ENCODE measurements at places on chromosomes 16 and 17. TPM values are rescaled to one million over a fixed set of nuclear protein-coding genes. Genes with fewer than 3 reads are reported as not detected.
A peak's percentile ranks its signal among the peaks of the same experiment; 100 is the strongest.

DNA sequence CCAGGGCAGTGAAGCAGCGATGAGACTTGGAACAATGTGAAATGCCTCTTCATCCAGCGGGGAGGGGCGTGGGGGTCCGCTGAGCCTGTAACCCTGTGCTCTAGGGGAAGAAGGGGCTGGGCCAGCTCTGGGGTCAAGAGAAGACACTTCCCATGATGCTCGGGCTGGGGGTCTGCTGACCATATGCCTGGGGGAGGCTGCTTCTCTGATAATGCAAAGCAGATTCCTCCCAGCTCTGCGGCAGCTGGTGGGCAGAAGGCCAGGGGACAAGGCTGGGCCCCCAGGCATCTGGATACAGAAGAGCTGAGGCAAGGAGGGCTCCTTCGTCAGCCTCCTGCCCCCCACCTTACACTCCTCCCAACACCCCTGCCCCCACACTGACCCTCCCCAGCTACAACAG is 24.7 kb downstream of the NGFR start:
- H3K4me1 ChIP-seq = peaks cover 10% of the 10 kb centered on the region
- peaks cover 7% of the 10 kb centered on the region for H3K27me3 ChIP-seq
- H3K36me3 ChIP-seq = no peaks in the 10 kb centered on the region
- H3K4me3 ChIP-seq = no peak overlapping the region
- no peak for DNase-seq
- no peak overlapping the region for H3K27ac ChIP-seq

DNA sequence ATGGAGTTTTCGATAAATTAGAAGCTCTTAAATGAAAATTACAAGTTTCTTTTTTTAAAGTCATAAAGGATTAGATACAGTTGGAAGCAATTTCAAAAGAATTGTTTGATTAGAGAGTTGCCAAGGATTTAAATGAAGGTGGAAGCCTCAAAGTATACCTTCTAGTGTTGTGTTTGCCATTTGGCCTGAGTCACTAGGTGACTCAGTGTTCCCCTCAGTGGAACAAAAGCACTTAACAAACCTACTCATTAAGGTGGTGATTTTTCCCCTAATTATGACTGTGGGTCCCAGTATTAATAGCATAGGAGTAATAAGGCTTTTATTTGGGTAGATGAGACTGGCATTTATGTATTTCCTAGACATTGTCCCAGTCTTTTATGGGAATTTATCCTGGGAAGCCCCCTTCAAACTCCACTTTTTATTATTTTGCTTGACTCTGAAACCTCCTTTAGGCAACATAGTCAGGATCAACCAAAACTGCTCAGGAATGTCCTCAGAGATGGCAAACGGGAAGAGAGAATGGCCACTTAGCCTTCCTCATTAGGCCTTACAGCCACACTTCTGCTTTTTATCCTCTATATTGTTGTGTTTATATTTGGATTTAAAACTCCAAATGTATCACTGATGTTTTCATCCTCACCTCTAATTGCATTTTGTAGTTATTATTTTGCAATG is 161.0 kb downstream of the FTO start:
- no peaks in the 10 kb centered on the region for H3K27me3 ChIP-seq
- DNase-seq = no peak
- H3K27ac ChIP-seq = no peak overlapping the region
- no peak overlapping the region for H3K4me3 ChIP-seq
- H3K4me1 ChIP-seq = no peaks in the 10 kb centered on the region
- no peaks in the 10 kb centered on the region for H3K36me3 ChIP-seq

GRCh38 chr17:46979147-46979863 is at the start of gene RPRML:
Gene RPRML (minus strand): TSS chr17:46979253. CDS start chr17:46979007, 246 bp downstream.
- peaks cover 8% of the 10 kb centered on the region for H3K4me1 ChIP-seq
- H3K27me3 ChIP-seq = peaks cover 43% of the 10 kb centered on the region
- DNase-seq = peak; percentile 32
- no peak within 1 kb of the TSS for H3K27ac ChIP-seq
- peak within 1 kb of the TSS; percentile 11 for H3K4me3 ChIP-seq
- no peaks in the 10 kb centered on the region for H3K36me3 ChIP-seq

DNA sequence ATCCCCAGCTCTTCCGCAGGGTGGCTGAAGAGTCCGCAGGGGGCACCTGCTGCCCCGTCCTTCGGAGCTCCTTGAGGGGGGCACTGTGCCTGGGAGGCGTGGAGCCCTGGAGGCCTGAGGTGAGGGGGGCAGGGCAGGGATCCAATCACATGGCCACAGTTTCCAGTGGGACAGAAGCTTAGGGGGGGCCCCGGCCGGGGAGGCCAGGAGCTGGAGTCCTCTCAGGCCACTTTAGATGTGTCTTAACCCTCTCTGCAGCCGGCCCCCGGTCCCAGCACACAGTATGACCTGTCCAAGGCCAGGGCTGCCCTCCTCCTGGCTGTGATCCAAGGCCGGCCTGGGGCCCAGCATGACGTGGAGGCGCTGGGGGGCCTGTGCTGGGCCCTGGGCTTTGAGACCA is 10.8 kb downstream of the ZNF213 start:
- H3K36me3 ChIP-seq = peaks cover 22% of the 10 kb centered on the region
- DNase-seq = no peak
- no peaks in the 10 kb centered on the region for H3K27me3 ChIP-seq
- peaks cover 31% of the 10 kb centered on the region for H3K4me1 ChIP-seq

Gene KRT36
- 0.03 TPM for polyA plus RNA-seq

DNA sequence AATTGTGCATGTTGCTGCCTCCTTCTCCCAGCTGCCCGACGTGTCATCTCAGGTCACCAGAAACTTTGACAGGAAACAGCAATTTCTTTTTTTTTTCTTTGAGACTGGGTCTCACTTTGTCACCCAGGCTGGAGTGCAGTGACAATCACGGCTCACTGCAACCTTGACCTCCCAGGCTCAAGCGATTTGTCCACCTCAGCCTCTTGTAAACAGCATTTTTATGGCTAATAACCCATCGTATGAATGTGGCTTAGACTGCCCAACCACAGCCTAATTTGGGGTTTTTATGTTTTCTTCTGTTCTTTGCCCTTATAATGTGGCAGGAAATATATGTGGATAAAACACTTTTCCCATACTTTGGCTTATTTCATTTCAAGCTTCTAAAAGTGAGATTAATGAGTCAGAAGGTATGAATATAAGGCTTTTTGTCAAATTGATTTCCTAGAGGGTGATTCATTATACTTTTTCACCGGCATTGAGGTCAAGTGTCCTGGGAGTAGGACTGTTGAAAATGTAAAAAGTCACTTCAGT is 31.0 kb upstream of the SLC5A10 start:
- no peak overlapping the region for H3K27ac ChIP-seq
- peaks cover 29% of the 10 kb centered on the region for H3K36me3 ChIP-seq
- no peaks in the 10 kb centered on the region for H3K27me3 ChIP-seq
- no peak overlapping the region for H3K4me3 ChIP-seq
- peaks cover 16% of the 10 kb centered on the region for H3K4me1 ChIP-seq

DNA sequence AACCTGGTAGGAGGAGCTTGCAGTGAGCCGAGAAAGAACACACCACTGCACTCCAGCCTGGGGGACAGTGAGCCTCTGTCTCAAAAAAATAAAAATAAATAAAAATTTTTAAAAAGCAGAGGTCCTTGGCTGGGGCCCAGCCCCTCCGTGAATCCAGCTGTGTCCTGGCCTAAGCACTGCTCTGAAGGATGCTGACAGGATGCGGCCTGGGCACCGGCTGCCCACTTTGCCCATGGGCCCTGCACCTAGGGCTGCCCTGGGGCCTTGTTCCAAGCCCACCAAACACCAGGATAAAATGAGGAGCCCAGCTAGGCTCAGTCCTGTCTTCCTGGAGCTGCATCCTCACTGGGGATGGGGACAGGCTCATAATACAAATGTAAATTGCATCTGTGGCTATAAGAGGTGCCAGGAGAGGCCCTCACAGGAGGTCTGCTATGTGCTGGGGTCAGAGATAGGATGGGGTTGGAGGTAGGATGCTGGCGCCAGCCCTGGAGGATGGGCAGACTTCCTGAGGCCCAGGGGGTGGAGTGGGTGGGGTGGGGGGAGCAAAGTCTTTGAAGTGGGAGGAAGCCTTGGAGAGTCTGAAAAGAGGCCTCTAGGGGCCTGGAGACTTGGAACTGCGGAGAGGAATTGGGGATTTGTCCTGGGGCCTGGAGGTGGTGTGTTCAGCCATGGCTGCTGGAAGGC is 6.2 kb downstream of the C16orf89 start:
- no peaks in the 10 kb centered on the region for H3K27me3 ChIP-seq
- H3K4me1 ChIP-seq = peaks cover 1% of the 10 kb centered on the region
- H3K4me3 ChIP-seq = no peak overlapping the region
- no peak for DNase-seq

Gene ABCA8
- polyA plus RNA-seq = 16.8 TPM

DNA sequence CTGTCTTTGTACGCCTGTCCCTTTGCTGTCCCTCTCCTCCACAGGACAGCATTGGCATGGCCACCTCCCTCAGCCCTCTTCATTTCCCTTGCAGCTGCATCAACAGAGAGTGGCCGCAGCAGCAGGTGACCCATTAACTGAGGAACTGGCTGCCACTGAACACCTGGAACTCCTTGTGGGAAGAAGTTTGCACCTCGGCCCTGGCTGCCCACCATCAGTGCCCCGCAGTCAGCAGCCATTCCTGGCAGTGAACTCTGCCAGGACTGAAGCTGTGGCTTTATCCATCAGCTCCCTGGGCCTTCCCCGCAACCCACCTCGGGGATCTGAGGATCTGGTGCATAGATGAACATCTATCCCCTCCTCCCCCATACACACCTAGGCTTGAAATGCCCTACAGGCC is 13.1 kb upstream of the RNF135 start:
- DNase-seq = no peak
- H3K36me3 ChIP-seq = no peaks in the 10 kb centered on the region
- no peaks in the 10 kb centered on the region for H3K4me1 ChIP-seq
- no peak overlapping the region for H3K4me3 ChIP-seq

GRCh38 chr17:37220607-37220953 is 155.2 kb upstream of the C17orf78 start:
- H3K4me3 ChIP-seq = no peak overlapping the region
- no peaks in the 10 kb centered on the region for H3K4me1 ChIP-seq
- H3K36me3 ChIP-seq = peaks cover 23% of the 10 kb centered on the region
- no peaks in the 10 kb centered on the region for H3K27me3 ChIP-seq
- peak; percentile 18 for DNase-seq
- H3K27ac ChIP-seq = no peak overlapping the region

DNA sequence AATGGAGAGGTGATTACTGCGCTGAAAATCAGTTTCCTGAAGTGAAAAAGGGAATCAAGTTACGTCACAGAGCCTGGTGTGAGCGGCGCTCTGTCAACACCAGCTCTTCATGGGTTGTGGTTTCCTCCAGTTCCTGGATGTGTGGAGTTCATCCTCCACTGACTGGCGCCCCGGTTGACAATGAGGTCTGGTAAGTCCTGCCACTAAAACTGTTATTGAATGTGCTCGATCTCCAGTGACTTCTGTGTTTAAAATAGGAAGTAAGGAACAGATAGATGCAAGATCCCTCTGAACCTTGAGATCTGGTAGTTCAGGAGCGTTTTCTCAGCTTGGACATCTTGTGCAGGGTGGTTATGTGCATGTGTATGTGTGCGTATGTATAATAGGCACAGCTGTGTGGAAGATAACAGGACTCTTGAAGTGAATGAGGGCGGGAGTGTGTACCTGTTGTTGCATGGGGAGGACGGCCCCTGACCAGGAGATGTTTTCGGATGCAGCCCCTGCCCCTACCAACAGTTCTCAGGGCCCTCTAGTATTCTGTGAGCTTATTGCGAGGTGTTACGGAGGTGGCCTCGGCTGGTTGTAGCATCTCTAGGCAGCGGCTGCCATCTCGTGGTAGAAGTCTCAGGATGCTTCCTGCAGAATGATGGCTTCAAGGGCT is 22.0 kb upstream of the GOT2 start:
- H3K4me1 ChIP-seq = no peaks in the 10 kb centered on the region
- peaks cover 2% of the 10 kb centered on the region for H3K27me3 ChIP-seq
- no peak overlapping the region for H3K27ac ChIP-seq
- no peak overlapping the region for H3K4me3 ChIP-seq
- peak; percentile 67 for DNase-seq
- H3K36me3 ChIP-seq = no peaks in the 10 kb centered on the region

DNA sequence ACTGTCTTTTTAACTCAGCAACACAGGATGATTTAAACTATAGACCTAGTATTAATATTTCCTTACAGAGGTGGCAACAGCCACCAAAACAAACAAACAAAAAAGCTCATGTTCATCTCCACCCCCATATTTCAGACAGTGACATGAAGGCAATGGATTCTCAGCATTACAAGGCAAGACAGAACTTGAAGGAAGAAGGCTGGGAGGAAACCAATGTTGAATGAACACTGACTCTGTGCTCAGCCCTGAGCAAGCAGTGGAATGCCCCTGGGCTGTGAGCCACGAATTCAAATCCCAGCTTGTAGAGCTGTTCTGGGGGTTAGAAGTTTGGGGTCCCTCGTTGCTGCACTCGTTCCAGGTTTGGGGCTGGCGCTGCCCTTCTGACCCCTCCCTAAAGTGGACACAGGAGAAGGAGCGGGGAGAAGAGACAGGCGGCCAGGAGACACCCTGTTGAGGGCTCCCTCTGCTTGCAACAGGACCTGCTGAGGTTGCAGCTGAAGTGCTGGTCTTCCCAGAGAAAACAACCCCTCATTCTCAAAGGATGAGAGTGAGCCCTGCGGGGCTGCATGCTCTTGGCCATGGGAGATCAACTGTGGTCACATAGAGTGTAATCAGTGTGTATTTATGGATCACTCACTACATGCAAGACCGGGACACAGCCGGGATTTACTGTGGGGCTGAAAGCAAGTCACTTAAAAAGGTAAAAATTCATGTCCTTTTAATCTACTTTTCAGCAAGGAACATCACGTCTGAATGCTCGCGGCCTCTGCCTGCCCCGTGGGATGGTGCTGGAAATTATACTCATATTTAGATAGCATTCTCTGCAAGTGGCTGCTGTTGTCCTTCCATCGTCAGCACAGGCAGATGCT is 34.3 kb downstream of the MYH3 start:
- H3K4me3 ChIP-seq = no peak overlapping the region
- DNase-seq = no peak
- no peaks in the 10 kb centered on the region for H3K27me3 ChIP-seq
- H3K4me1 ChIP-seq = no peaks in the 10 kb centered on the region
- no peaks in the 10 kb centered on the region for H3K36me3 ChIP-seq
- no peak overlapping the region for H3K27ac ChIP-seq

GRCh38 chr17:69450918-69451317 is 36.4 kb downstream of the MAP2K6 start:
- H3K36me3 ChIP-seq = no peaks in the 10 kb centered on the region
- no peak overlapping the region for H3K4me3 ChIP-seq
- H3K27ac ChIP-seq = no peak overlapping the region
- no peaks in the 10 kb centered on the region for H3K27me3 ChIP-seq
- DNase-seq = no peak
- H3K4me1 ChIP-seq = no peaks in the 10 kb centered on the region

Gene CFAP97D1
- 0.04 TPM for polyA plus RNA-seq

DNA sequence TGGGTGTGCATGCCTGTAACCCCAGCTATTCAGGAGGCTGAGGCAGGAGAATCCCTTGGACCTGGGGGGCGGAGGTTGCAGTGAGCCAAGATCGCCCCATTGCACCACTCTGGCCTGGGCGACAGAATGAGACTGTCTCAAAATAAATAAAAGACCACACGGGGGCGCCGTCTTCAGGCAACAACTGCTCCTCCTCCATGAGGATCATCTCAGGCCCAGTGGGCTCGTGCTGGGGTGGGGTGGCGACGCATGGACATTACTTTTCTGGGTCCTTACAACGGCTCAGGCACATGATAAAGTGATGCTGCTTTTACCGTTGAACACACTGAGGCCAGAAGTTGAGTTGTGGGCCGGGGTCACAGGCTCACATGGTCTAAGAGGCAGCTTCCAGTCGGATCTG is 56.2 kb downstream of the PRMT7 start:
- DNase-seq = peak; percentile 55
- no peak overlapping the region for H3K27ac ChIP-seq
- no peaks in the 10 kb centered on the region for H3K27me3 ChIP-seq
- H3K4me3 ChIP-seq = no peak overlapping the region
- H3K4me1 ChIP-seq = peaks cover 5% of the 10 kb centered on the region
- peaks cover 70% of the 10 kb centered on the region for H3K36me3 ChIP-seq

- peak overlapping the region; percentile 55 for H3K27ac ChIP-seq
- H3K27me3 ChIP-seq = no peaks in the 10 kb centered on the region
- H3K4me1 ChIP-seq = peaks cover 39% of the 10 kb centered on the region
- H3K4me3 ChIP-seq = no peak overlapping the region
- peak; percentile 85 for DNase-seq
These were observed 1.9 kb upstream of the GGT6 start for GRCh38 chr17:4562015-4562969.

Gene PNMT
- 2.1 TPM for polyA plus RNA-seq
